LHCN-M2 (cell line): ENCODE measurements at places on chromosomes 5 and 9.

DNA sequence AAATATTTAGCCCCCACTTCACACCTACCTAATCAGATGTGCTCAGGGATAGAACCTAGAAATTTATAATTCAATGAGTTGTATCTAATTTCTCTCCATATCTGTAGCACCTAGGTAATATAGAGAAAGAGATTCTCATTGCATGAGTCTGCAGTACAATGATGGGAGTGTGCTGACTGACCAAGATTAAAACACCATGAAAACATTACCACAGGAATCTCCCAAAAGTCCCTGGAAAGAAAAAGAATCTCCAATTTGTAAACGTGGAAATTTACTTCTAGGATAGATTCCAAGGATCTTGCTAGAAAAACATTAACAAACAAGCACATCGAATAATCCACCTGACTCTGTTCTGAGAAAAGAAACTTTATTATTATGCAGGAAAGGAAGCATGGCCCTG lies 45.0 kb upstream of the DMRTA1 start:
- peak; percentile 48 for DNase-seq

GRCh38 chr9:91147079-91147708 lies 214.5 kb downstream of the AUH start:
- DNase-seq, result no peak

DNA sequence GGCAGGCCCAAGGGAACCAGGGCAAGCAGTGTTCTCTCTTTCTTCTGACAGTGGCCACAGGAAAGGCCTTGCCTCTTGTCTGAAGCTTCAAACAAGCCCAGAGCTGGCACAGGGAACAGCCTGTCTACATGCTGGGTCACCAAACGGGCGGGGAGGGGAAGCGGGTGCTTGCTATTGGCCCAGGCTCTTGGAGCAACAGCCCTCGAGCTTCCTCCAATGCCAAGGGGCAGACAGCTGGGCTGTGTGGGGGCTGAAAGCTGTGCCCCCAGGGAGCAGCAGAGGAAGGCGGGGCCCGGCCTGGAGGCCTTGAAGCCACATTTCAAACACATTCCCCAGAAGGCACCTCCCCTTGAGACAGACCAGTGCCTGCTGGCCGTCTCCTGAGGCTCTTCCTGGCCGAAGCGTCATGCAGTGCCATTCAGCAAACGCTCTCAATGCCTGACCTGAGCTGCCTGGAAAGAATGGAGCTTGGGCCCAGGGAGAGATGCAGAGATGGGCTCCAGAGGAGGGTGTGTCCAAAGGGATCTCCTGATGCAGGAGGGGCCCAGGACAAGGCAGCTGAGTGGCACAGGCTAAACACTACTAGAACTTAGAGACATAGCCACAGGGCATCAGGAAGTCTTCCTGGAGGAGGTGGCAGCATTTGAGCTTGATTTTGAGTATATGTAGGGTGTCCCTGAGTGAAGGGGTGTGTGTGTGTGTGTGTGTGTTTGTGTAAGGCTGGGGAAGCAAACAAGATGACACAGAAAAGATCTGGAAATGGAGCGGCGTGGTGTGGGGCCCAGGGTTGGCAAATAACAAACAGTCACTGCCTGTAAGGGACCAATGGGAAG lies 2.5 kb downstream of the FIBCD1 start:
- peak; percentile 93 for DNase-seq

DNA sequence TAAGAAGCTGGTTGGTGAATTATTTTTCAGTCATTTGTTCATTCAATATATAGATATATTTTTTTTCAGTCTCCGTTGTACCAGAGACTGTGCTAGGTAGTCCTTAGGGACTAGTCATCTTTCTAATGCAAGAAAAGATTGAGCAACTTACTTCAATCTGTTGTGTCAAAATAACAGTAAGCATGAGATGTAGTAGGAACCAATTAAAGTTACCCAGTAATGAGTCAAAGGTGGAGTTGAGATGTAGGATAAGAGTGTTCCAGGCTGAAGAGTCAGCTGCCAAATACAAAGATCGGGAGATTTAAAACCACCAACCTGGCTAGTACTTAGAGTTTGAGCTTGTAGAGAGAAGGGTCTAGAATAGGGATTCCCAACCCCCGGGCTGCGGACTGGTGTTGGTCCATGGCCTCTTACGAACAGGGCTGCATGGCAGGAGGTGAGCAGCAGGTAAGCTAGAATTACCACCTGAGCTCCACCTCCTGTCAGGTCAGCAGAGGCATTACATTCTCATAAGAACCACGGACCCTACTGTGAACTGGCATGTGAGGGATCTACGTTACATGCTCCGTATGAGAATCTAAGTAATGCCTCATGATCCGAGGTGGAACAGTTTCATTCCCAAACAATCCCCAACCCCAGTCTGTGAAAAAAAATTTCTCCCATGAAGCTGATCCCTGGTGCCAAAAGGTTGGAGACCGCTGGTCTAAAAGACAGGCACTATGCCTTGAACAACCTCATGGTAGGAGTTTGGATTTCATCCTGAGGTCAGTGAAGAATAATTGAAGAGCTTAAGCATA lies 1241.5 kb upstream of the WWC1 start:
- no peak for DNase-seq

DNA sequence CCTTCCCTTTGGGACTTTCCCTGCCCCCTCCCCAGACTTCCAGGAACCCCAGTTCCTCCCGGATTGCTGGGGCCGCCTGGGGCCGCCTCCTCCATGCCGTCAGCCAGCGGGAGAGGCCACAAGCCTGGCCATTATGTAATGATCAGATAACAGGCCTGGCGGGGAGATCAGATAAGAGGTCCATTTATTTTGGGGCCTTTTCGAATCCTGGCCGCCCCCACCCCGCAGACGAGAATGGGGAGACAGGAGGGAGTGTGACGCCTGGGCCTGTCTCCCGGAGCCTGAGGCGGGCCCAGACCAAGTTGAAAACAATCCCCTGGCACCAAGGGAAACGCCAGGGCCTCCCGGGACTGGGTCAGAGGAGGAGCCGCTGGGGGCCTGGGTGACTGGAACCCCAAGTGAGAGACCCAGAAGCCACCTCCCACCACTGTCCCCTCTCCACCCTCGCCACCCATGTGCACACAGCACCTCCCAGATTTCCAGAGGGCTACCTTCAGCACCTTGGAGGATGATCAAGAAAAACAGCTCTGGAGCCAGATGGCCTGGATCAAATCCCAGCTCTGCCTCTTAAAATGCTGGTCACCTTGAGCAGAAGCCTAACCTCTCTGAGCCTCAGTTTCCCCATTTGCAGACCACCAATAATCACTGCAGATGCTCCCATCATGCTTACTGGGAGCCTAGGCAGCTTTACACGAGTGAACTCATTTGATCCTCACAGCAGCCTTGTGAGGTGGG lies 7.8 kb downstream of the ENG start:
- no peak for DNase-seq

DNA sequence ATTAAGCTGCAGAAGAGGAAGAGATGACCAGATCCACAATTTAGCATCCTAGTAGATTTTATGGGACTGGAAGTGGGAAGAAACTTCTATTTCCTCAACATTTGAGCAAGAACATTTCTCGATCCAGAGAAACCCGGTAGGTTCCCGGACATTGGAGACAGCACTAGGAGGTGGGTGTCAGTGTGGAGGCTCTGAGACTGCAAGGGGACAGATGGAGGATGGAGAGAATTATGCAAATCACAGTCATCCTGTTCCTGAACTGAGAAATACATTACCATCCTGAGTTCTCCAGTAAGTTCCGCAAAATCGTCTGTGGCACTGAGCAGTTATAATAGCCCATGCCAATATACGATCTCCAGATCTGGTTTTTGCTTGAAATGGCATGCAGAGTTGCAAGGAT lies 25.6 kb downstream of the GLDC start:
- no peak for DNase-seq

DNA sequence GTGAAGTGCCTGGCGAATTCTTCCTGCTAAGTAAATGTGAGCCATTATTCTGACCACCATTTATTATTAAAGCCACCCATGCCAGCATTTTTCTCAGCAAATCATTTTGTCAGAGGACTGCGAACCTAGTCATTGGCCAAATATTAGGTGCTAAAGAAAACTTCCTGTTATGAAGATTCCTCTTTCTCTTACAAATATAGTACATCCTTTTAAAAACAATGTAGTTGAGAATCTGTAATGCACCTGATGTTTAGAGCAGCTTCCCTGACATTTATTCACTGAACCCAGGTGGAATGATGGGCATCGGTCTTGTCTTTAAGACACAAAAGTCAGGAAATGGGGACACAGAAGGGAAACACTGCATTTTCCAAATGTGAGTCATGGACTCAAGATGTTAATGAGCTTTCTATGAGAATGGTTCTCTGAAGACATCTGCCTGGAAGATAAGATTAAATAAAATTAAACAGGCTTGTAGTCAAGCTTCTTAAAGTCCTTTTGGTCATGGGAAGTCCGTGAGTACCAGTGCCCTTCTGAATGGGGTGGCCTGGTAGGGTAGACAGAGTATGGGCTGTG lies 290.6 kb downstream of the FBXL7 start:
- no peak for DNase-seq

DNA sequence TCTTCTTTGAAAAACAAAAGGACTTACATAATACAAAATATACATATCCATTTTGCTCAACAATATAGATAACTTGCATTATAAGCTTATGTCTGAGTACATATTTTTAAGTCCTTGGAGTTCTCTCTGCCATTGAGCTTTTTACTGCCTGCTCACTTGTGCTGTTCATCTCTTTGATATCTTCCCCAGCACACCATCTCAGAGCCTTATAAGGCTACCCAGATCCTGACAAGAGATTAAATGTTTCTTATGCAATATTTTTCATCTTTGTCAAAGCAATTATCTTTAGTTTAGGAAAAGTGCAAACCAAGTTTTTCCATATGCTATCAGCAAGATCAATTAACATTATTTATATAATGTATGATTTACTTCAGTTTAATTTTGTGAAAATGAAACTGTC lies 60.7 kb upstream of the ITGA1 start:
- no peak for DNase-seq

GRCh38 chr9:17669206-17669605 lies 90.3 kb downstream of the SH3GL2 start:
- DNase-seq, result no peak

- DNase-seq, result no peak
Measured at GRCh38 chr9:121935739-121936138, 157.4 kb downstream of the TTLL11 start.

DNA sequence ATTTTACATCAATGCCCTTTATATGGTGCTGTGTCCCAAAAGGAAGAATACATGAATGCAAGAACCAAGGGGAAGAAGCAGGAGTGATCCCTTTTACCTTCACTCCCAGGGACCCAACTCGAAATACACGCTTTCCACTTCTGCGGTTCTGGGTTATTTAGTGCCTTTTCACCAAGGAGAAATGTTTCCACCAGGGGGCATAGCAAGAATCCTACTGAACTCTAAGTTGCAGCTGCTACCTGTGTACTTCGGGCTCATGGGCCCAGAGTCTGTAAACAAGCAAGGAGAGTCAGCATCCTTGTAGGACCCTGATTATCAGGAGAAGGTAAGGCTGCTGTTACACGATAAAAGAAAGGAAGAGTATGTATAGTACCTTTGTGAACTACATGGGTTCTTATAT lies 45.7 kb downstream of the DPYSL3 start:
- peak; percentile 61 for DNase-seq

DNA sequence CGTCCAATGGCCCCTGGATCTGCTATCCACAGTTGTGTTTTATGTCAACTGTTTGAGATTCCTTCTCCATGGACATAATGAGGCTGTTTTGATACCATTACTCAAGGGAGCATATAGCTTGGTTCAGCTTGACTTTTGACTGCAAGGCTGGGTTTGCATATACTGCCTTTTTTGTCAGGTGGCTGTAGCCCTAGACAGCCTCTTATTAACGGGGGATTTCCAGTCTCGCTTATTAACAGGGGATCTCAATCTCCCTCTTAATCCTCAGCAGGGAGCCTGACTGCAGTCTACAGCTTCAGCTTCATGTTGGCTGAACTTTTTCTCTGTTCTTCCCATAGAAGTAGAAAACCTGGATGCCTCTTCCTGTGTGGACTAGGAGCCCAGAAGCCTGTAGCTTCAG lies 73.7 kb upstream of the TNC start:
- DNase-seq, result no peak

- no peak for DNase-seq
Measured at GRCh38 chr9:136100700-136101614, 5.9 kb upstream of the NACC2 start.

DNA sequence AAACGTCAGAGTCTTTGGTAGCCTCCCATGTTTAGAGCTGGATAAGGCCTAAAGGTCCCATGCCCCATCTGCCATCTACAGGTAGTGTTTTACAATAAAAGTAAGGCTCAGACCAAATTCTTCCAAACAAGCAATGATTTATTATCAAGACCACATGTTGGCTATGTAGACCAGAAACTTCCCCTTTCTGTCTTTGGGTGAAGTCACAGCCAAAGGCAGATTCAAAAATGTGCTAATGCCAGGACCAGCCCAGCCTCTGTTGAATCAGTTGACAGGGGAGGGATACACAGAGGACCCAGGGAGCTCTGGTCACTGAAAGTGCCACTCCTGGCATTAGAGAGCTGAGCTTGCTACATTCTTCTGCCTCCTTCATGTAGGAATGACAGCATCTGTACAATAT lies 360.8 kb downstream of the NTRK2 start:
- no peak for DNase-seq

GRCh38 chr9:108664309-108665255 lies 191.2 kb downstream of the ACTL7B start:
- no peak for DNase-seq

- DNase-seq, result no peak
Measured at GRCh38 chr5:4375640-4376039, 764.5 kb upstream of the ADAMTS16 start.

GRCh38 chr5:39941416-39941815 lies 516.6 kb upstream of the DAB2 start:
- no peak for DNase-seq

DNA sequence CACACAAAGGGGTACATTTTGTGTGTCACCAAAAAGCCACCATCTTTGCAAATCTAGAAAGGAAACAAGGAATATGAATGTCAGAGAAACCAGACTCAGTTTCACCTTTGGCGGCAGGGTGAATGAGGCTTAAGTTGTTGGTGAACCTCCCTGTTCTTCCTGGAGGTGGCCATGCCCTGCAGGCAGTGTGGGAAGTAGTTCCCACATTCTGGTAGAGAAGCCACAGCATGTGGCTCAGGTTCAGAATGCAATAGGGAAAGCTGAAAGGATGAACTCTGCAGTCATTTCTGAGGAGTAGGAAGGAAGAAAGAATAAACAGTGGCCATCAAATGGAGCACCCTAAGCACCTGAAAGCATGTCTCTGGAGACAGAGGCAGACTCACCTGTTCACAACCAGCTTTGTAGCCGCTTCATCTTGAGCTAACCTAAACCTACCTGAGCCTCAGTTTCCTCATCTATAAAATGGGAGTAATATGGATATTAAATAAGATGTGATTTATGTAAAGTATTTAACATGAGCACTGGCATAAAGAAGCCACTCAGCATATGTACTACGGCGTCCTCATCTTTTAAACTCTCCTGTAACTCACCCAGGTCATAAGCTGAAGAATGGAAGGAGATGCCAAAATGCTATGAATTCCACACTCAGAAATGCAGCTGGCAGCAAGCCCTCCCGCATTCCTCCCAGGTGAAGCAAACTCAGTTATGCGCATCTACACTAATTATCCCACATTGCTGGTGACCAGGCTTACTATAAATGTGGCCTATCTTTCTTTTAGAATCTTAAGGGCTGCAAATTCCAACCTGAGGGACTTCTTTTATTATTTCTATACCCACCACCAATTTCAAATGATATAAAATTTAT lies 86.0 kb downstream of the ZNF608 start:
- DNase-seq, result no peak

- peak; percentile 50 for DNase-seq
Measured at GRCh38 chr9:112554516-112554915, 67.9 kb downstream of the KIAA1958 start.
